ENCODE measurements at places on chromosomes 6 and 20. TPM values are rescaled to one million over a fixed set of nuclear protein-coding genes. Genes with fewer than 3 reads are reported as not detected.

- peak overlapping the region; percentile 84 for H3K27ac ChIP-seq
- H3K27me3 ChIP-seq, result no peaks in the 10 kb centered on the region
- no peaks in the 10 kb centered on the region for H3K36me3 ChIP-seq
- H3K4me3 ChIP-seq, result no peak overlapping the region
These were observed 10.7 kb downstream of the SDC4 start for GRCh38 chr20:45337367-45338120.

DNA sequence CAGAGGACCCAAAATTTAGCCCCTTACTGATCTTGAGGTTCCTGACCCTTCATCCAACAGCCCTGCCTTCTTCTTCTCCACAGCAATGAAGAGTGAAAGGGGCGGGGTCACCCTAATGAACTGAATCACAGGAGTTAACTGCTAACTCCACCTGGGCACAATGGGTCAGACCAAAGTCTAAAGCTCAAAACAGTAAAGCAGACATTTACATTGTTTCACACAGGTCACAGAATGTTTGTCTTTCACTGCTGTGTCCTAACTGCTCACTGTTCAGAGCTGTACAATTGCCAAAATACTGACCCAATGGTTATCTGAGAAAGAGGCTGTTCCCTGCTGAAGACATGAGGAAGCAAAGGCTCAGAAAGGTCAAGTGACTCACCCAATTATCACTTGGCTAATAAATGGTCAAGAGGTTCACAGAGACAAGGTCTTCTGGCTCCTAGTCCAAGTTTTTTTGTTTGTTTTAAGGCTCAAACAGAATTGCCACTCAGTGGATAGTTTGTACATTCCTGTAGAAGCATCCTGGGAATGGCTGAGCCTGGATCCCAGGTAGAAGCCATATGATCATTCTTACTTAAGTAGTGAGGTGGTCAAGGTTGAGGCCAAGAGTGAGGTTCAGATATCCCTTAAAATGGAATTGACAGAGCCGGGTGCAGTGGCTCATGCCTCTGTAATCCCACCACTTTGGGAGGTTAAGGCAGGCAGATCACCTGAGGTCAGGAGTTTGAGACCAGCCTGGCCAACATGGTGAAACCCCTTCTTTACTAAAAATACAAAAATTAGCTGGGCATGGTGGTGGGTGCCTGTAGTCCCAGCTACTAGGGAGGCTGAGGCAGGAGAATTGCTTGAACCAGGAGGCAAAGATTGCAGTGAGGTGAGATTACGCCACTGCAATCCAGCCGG, 35.1 kb upstream of the FAM83C start:
- H3K27ac ChIP-seq, result no peak overlapping the region
- H3K4me1 ChIP-seq, result no peaks in the 10 kb centered on the region
- no peaks in the 10 kb centered on the region for H3K36me3 ChIP-seq
- no peak overlapping the region for H3K4me3 ChIP-seq
- DNase-seq, result no peak

- DNase-seq, result no peak
- H3K4me3 ChIP-seq, result no peak overlapping the region
- no peaks in the 10 kb centered on the region for H3K36me3 ChIP-seq
- H3K4me1 ChIP-seq, result no peaks in the 10 kb centered on the region
- H3K27me3 ChIP-seq, result no peaks in the 10 kb centered on the region
These were observed 205.3 kb downstream of the TBXT start for GRCh38 chr6:165962366-165962765.

DNA sequence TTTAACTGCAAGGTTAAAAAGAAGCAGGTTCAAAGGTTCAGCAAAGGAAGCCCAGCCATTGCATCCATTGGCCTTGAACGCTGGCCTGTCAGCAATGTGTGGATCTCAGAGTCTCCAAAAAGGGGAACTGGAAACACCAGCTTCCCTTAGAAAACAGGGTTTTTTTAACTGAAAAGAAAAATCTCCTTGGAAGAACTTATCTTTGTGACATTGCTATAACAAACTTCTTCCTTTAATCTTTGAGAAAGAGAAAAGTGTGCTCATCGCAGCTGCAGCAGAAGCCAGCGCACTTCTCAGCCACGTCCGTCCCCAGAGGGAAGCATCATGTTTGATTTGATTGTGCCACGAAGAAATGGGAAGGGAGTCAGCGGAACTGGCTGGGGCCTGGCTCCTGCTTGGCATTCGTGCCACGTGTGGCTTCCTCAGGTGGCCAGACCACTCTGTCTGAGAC, 215.0 kb downstream of the SYNDIG1 start:
- no peak overlapping the region for H3K27ac ChIP-seq
- no peaks in the 10 kb centered on the region for H3K36me3 ChIP-seq
- no peaks in the 10 kb centered on the region for H3K4me1 ChIP-seq
- no peak for DNase-seq

- no peak overlapping the region for H3K4me3 ChIP-seq
- H3K36me3 ChIP-seq, result no peaks in the 10 kb centered on the region
- no peaks in the 10 kb centered on the region for H3K27me3 ChIP-seq
- peak overlapping the region; percentile 26 for H3K27ac ChIP-seq
- peaks cover 15% of the 10 kb centered on the region for H3K4me1 ChIP-seq
- peak; percentile 92 for DNase-seq
These were observed 3.3 kb downstream of the ID1 start for GRCh38 chr20:31608251-31608945.

DNA sequence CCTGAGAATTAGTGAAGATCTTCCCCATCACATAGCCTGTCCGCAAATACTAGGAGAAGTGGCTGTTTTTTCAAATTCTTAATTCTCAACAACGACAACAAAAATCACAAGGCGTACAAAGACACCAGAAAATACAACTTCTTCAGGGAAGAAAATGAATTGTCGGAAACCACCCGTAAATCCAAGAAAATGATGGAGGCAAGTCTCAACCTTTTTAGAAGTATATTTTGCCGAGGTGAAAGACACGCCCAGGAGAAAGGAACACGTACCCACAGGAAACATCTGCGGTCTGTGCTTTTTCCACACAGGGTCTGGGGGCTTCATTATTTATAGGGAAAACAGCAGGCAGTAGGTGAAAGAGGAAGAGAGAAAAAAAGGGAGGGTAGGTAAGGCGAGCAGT, 223.9 kb upstream of the GGTLC1 start:
- H3K4me1 ChIP-seq, result no peaks in the 10 kb centered on the region
- H3K27ac ChIP-seq, result no peak overlapping the region
- DNase-seq, result no peak
- H3K4me3 ChIP-seq, result no peak overlapping the region
- no peaks in the 10 kb centered on the region for H3K36me3 ChIP-seq

GRCh38 chr20:8074931-8075330, 55.4 kb upstream of the TMX4 start:
- DNase-seq, result no peak
- H3K27me3 ChIP-seq, result no peaks in the 10 kb centered on the region
- no peaks in the 10 kb centered on the region for H3K36me3 ChIP-seq
- H3K4me3 ChIP-seq, result no peak overlapping the region
- H3K4me1 ChIP-seq, result no peaks in the 10 kb centered on the region

- no peak overlapping the region for H3K4me3 ChIP-seq
- H3K36me3 ChIP-seq, result no peaks in the 10 kb centered on the region
- H3K27me3 ChIP-seq, result no peaks in the 10 kb centered on the region
- peak overlapping the region; percentile 48 for H3K27ac ChIP-seq
These were observed 4.5 kb upstream of the CITED2 start for GRCh38 chr6:139378882-139379341.

GRCh38 chr6:37456816-37457560, 24.0 kb downstream of the CMTR1 start:
- H3K4me1 ChIP-seq, result no peaks in the 10 kb centered on the region
- no peaks in the 10 kb centered on the region for H3K27me3 ChIP-seq
- no peak overlapping the region for H3K4me3 ChIP-seq
- H3K27ac ChIP-seq, result no peak overlapping the region
- no peak for DNase-seq
- H3K36me3 ChIP-seq, result peaks cover 48% of the 10 kb centered on the region

DNA sequence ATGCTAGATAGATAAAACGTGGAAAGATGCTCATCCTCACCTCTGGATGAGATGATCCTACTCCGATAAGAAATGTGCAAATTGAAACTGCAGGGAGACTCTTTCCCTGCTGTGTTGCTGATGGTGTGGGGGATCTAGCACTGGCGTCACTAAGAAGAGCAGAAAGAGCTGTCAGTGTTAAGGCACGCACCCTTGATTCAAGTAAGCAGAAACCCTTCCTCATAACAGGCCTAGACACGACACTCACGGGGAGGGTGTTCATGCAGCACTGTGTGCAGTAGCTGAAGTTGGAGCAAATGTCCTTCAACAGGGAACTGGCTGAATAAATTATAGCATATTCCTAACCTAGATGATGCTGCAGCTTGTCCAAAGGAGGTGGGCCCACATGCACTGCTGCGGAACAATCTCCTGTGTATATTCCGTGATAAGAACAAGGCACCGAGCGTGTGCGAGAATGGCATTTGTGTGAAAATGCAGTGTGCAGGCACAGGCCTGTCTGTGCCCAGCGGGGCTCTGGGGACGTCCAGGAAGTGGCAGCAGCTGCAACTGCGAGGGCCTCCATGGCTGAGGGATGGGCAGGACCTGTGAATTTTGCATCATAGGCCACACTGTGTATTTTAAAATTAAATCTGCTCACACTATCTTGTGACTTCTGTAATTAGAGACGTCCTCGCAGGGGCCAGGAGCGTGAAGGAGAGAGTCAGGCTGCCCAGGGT, 64.0 kb downstream of the TCP11 start:
- DNase-seq, result no peak
- peaks cover 2% of the 10 kb centered on the region for H3K4me1 ChIP-seq
- H3K27me3 ChIP-seq, result no peaks in the 10 kb centered on the region
- no peak overlapping the region for H3K4me3 ChIP-seq
- H3K36me3 ChIP-seq, result peaks cover 65% of the 10 kb centered on the region

- no peak overlapping the region for H3K4me3 ChIP-seq
- H3K27me3 ChIP-seq, result no peaks in the 10 kb centered on the region
- DNase-seq, result no peak
- H3K4me1 ChIP-seq, result peaks cover 14% of the 10 kb centered on the region
- no peak overlapping the region for H3K27ac ChIP-seq
These were observed 1.8 kb upstream of the FASTKD5 start for GRCh38 chr20:3161316-3162079.

DNA sequence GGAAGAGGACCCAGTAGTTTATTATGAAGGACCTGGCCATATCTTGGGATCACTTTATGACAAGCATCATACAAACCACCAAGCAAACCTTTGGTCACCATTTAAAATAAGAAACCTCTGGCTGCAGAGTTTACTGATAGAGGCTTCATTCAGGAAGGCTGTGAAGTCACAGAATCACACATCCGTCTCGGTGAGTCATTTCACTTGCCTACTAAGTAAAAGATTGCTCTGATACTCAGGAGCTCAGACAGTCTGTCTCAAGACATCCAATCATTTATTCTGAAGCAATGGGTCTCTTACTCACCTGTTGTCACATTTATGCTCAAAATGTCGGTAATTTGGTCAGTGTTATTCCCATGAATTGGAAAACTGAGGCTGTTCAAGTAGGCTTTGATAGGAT, 33.7 kb downstream of the ADGRF5 start:
- peaks cover 2% of the 10 kb centered on the region for H3K36me3 ChIP-seq
- no peaks in the 10 kb centered on the region for H3K4me1 ChIP-seq
- no peaks in the 10 kb centered on the region for H3K27me3 ChIP-seq
- no peak overlapping the region for H3K27ac ChIP-seq
- no peak overlapping the region for H3K4me3 ChIP-seq

- H3K36me3 ChIP-seq, result no peaks in the 10 kb centered on the region
These were observed 153.7 kb downstream of the GRM4 start for GRCh38 chr6:33992191-33992590.

GRCh38 chr6:6826095-6826901, 237.8 kb downstream of the LY86 start:
- H3K4me1 ChIP-seq, result peaks cover 2% of the 10 kb centered on the region
- H3K27ac ChIP-seq, result peak overlapping the region; percentile 77
- H3K4me3 ChIP-seq, result no peak overlapping the region
- no peaks in the 10 kb centered on the region for H3K27me3 ChIP-seq
- H3K36me3 ChIP-seq, result no peaks in the 10 kb centered on the region

GRCh38 chr20:19880256-19881079, 122.4 kb downstream of the RIN2 start:
- DNase-seq, result no peak
- H3K4me3 ChIP-seq, result no peak overlapping the region
- no peaks in the 10 kb centered on the region for H3K36me3 ChIP-seq
- H3K27me3 ChIP-seq, result no peaks in the 10 kb centered on the region
- no peak overlapping the region for H3K27ac ChIP-seq

DNA sequence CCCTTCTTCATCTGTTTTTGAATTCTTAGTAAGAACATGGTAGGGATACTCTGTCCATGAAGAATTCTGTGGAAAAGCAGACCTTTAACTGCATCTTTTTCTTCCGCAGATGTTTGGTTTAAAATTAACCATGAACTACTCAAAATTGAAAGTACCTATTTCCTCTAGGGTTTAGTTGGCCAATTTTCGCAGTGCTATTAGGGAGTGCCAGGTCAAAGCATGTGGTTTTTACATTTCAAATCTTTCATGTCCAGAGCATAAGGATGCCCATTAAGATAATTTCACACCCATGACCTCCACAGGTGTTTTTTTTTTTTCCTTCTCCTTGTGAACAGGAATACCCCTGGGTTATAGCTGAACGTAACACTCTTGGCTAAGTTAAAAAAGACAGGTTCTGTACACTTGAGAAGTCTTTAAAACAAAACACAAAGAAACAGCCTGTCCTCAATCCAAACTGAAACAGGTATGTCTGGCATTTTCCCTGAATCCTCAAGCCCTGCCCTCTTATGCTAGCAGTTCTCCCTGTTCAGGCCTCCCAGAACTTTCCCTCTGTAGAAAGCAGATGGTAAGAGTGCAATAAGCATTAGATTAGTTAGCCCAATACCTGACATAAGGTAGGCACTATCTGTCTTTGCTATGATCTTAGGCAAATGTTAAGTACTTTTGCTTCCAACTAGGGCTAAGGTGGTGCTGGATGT, 67.1 kb downstream of the ELOVL5 start:
- no peak overlapping the region for H3K4me3 ChIP-seq
- peaks cover 2% of the 10 kb centered on the region for H3K36me3 ChIP-seq
- no peak for DNase-seq

- H3K36me3 ChIP-seq, result no peaks in the 10 kb centered on the region
- no peaks in the 10 kb centered on the region for H3K27me3 ChIP-seq
- peak overlapping the region; percentile 84 for H3K27ac ChIP-seq
- no peak overlapping the region for H3K4me3 ChIP-seq
- peak; percentile 91 for DNase-seq
These were observed 57.2 kb upstream of the ARID1B start for GRCh38 chr6:156719720-156720563.

- no peaks in the 10 kb centered on the region for H3K27me3 ChIP-seq
- no peak overlapping the region for H3K4me3 ChIP-seq
- DNase-seq, result no peak
- H3K27ac ChIP-seq, result no peak overlapping the region
- H3K4me1 ChIP-seq, result no peaks in the 10 kb centered on the region
These were observed 145.6 kb downstream of the TASP1 start for GRCh38 chr20:13493143-13493542.

FAM184A gene
- total RNA-seq, result 63.4 TPM

EPB41L1 gene
- 61.9 TPM for total RNA-seq

ANGPT4 gene
- total RNA-seq, result not detected

TXNDC5 gene
- total RNA-seq, result 115 TPM

SEL1L2 gene
- total RNA-seq, result not detected

MUC21 gene
- 8.6 TPM for total RNA-seq

F13A1 gene
- total RNA-seq, result 31.1 TPM

ACTL10 gene
- 3.4 TPM for total RNA-seq
